ENCODE measurements at places on chromosomes 6 and 20.

GRCh38 chr20:14919501-14920081, 582.2 kb upstream of the FLRT3 start:
- DNase-seq: no peak

- no peak for DNase-seq
Observed at GRCh38 chr6:157397660-157398059, 16.7 kb downstream of the ZDHHC14 start.

GRCh38 chr20:25623225-25623735, 534 bp downstream of the NANP start:
- peak; percentile 21 for DNase-seq

- DNase-seq: no peak
Observed at GRCh38 chr6:24797596-24798216, 1.0 kb downstream of the ARMH2 start.

- DNase-seq: no peak
Observed at GRCh38 chr6:95325916-95326315, 251.4 kb upstream of the MANEA start.

DNA sequence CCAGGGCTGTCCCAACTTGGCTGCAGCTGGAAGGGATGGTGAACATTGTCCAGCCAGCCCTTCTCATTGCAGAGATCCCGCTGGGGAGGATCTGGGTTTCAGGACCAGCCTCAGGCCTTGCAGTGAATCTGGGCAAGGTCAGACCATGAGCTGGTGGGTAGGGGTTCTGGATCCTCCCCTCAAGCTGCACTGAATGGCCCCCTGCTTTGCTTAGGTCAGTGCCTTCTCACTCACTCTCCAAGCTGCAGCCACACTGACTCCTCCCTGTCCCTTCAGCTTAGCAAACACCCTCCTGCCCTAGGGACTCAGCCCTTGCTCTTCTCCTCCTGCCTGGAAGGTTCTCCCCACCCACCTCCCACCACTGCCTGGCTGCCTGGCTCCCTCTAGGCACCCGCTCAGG, 95.3 kb upstream of the KCNG1 start:
- no peak for DNase-seq

- no peak for DNase-seq
Observed at GRCh38 chr20:60200305-60200918, 242.2 kb downstream of the CDH26 start.

GRCh38 chr6:25602674-25602982, 49.4 kb upstream of the SCGN start:
- no peak for DNase-seq

DNA sequence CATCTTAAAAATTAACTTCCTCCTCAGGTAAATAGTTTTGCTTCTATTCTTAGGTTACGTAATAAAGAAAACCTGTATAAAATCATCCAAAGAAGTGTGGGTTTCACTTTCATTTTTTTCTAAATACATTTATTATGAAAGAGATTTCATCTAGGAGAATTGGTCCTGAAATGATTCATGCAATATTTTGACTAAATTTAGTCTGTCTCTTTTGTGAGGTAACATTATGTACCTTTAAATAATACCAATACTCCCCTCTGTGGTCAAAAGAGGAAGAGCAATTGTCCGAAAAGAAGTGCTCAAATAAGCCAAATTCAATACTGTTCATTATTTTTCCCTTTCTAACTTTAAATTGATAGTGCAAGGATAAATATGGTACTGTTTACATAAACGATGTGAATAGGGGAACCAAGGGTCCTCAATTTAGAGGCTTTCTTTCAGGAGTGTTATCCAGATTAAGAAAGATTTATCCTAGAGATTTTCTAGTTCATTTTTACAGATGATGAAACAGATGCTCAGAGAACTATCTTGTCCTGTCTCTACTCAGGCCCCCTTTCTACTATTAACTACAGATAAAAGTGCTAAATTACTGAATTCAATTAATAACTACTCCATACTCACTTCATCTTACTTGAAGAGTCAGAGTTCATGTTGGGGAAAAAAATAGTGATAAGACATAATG, 26.2 kb downstream of the CYP39A1 start:
- DNase-seq: no peak

GRCh38 chr6:145161501-145161900, 573.8 kb downstream of the EPM2A start:
- no peak for DNase-seq

GRCh38 chr20:10671919-10672623, 1.7 kb downstream of the JAG1 start:
- no peak for DNase-seq

GRCh38 chr6:13384966-13385365, 56.6 kb upstream of the TBC1D7 start:
- no peak for DNase-seq

- DNase-seq: no peak
Observed at GRCh38 chr20:61683721-61684120, 382.0 kb downstream of the TAF4 start.

DNA sequence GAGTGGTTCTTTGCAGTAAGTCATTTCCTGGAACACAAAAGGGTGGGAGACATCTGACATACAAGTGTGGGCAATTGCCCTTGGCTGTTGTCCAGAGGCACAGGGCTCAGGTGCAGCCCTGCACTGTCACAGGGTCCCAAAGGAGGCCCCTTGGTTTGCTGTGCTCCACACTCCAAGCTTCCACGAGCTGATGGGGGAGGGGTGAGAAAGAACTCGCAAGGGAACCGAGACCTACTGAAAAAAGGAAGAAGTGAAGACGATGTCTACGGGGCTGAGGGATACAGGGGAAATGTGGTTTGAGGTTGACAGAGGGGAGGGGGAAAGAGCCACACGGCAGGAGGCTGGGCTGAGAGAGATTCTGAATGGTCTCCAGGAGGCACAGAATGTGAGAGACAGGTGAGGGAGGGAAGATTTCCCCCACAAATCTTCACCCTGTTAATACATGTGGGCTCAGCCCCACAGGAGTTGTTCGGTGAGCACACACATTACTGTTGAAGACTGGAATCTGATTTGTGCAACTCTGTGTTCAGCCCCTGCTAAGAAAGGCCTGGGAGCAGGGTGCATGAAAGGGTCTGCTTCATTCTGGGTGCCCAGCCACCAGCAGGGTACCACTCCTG, 123.4 kb downstream of the LY86 start:
- no peak for DNase-seq

DNA sequence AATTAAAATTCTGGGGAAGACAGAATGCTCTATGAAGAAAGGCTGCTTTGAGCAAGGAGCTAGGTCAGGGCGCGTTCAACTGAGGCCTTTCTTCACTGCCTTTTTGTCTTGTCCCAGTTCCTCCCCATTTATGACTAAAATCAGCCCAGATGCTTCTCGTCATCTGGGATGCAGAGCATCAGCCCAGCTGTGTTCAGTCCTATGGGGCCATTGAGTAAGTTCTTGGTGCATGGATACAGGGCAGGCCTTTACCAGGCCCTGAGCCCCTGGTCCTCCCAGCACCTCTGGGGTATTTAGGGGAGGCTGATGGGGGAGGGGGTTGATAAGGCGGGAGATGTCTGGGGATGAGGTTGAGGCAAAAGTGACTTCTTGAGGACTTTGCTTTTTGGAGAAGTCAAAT, 55.7 kb downstream of the PTPN1 start:
- DNase-seq: no peak

GRCh38 chr6:36296240-36296639, 26.4 kb downstream of the PNPLA1 start:
- no peak for DNase-seq

DNA sequence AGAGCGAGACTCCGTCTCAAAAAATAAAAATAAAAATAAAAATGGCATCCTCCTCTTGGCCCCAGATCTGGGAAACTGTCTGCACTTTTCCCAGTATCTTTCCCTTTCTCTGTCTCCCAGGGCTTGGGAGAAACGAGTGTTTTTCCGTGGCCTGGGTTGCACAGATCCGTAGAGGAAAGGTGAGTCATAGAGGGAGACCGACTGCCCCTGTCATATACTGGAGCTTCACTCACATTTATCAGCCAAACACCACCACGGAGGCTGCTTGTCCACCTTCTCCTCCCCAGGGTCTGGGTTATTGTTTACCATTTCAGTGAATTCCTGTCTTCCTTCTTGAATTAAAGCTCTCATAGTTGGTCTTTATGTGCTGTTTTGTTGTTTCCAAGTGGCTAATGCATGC, 31.9 kb upstream of the EIF2S2 start:
- DNase-seq: no peak

DNA sequence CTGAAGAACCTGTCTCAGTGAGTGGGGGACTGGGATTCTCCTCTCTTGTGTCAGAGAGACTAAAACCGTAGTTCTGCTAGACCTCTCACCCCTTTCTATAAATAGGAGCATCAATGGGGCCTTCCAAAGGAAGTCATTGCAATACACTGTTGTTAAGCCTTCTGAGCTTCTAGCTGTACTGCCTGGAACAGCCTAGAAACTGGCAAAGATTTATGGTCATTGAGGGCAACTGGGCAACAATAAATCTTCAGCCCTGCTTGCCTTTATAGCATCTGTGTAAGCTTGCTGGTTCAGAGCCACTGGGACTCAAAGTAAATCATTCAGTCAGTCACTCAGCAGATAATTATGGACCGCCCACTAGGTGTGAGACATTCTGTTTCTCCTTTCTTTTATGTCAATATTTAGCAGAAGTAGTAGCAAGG, 53.2 kb downstream of the PPP1R14C start:
- peak; percentile 89 for DNase-seq

GRCh38 chr6:14722704-14723103, 523.2 kb upstream of the JARID2 start:
- DNase-seq: no peak

- DNase-seq: no peak
Observed at GRCh38 chr6:98941319-98941718, 6.4 kb downstream of the FBXL4 start.

DNA sequence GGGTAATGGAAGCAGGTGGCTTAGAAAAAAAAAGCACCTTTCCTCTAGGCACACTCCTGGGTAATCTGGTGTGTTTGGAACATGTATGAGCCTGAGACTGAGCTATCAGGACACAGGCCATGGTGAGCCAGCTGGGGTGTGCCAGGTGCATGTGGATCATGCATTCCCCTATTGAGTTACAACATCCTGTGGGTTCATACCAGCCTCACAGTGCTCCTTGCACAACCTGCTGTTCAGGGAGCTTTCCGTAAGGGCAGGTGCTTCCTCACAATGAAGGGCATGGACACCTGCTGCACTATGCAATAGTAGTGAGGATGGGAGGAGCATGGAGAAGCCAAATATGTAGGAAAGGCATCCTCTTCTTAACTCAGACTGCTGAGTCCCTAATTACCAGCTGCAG, 197.2 kb upstream of the SUPT3H start:
- no peak for DNase-seq

- DNase-seq: no peak
Observed at GRCh38 chr20:23140991-23141390, 54.9 kb upstream of the CD93 start.

All from left renal cortex interstitium (tissue), 4 donors.